Activated naive CD4-positive, alpha-beta T cell (primary cell): ENCODE measurements at places on chromosomes 5 and 9.

- no peak for DNase-seq
Observed at GRCh38 chr9:38362852-38363588, 29.5 kb upstream of the ALDH1B1 start.

DNA sequence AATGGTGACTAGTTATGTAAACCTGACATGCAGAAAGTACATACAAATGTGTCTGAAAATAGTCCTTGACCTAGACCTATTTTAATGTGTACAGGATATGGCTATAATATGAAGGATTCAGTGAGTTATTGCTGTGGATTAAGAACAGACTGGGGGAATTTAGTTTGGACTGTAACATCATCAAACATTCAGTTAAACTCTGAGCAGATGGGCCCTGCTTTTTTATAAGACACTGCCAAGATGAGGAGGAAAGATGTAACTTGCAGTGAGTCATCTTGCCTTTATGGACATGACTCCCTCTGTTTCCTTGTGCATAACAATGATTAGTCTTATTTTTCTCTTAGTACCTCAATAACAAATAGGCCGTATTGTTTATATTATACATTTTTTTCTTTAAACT, 12.2 kb downstream of the PPP3R2 start:
- DNase-seq = no peak

DNA sequence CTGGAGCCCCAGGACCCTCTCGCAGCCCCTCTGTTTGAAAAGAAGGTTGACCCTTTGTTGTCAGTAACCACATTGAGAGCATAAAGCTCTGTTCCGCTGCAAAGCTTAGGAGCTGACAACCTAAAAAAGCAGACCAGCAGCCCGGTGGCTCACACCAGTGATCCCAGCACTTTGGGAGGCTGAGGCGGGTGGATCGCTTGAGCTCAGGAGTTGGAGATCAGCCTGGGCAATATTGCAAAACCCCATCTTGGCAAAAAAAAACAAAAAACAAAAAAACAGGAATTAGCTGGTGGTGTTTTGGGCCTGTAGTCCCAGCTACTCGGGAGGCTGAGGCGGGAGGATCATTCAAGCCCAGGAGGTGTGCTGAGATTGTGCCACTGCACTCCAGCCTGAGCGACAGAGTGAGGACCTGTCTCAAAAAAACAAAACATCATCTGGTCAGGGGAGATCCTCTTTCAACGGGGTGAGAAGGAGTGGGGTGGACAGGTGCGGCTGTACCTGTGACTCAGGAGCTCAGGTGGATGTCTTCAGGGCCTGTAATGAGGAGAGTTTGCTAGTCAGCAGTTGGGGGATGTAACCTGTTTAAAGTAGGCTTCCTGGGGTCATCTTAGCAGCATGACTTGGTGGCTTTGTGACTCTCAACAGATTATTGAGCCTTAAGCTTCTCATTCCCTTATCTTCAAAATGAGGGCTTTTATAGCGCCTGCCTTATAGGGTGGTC, 694 bp upstream of the REEP2 start:
- DNase-seq = no peak

- DNase-seq = no peak
Observed at GRCh38 chr5:55062039-55062779, 38.2 kb downstream of the GZMK start.

- DNase-seq = no peak
Observed at GRCh38 chr5:43357878-43358281, 44.7 kb upstream of the HMGCS1 start.

DNA sequence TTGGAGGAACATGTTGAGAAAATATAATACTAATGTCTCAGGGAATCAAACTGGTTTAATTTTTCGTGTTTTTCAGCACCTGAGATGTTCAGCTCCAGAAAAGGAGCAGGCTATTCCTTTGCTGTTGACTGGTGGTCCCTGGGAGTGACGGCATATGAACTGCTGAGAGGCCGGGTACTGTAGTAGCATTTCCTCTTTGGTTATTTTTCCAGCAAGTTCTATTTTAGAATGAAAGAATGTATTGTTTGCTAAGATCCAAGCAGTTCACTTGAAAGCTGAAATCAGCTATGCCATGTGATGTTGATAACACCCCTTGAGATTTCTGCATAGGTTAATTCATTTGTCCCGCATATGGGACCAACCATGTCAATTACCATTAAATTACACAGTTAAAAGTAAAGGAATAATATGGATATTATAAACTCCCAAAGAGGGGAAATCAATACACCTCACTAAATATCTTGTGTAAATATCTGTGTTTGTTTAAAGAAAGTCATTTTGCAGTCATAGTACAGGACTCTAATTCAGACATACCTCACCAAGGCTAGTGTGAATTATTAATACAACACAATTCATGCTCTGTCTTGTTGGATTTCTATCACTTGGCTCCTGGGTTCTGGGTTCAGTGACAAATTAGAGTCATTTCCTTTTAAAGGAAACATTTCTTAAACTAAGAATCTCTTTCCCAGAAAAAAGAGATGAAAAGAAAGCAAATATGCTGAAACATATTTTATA, 126.8 kb downstream of the STK32A start:
- DNase-seq = no peak

GRCh38 chr5:16866795-16867576, 69.1 kb downstream of the MYO10 start:
- DNase-seq = no peak

DNA sequence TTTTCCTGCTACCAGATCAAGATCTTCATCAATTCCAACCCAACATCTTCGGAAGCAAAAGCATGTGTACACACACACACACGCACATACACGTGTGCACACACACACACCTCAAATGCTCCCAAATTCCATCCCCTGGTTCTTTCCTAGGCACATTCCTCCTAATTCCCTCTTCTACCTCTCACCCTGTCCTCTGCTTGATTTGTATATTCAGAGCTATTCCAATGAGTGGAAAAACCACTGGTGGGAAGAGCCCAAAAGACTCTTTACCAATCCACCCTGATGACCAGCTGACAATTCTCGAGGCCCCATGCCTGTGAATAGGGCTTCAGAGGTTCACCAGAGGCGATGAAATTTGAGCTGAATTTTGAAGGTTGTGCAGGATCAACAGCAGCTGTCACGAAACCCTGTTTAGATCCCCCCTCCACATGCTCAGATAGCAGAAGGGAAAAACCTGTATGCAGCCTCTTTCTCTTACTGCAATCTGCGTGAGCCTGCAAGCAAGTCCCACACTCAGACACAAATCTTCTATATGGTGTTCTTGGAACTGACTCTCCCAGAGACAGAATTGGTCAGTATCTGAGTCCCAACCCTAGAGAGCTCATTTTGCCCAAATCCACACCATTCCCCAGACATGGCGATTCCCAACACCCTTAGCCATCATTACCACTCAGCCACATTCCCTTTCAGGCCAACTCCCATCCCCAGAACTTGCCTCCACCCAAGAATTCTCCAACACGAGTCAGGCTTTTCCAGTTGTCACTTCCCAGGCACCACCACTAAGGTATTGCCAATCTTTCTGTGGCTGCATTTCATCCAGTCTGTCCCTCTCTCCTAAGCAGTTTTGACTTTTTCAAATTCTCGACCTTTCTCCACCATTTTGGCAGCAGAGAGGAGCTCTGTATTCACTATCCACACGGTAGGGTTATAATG, 4.3 kb upstream of the TRIO start:
- DNase-seq = no peak

GRCh38 chr5:22063717-22064116, 789.4 kb downstream of the CDH12 start:
- no peak for DNase-seq

- DNase-seq = no peak
Observed at GRCh38 chr5:118008779-118009178, 979.6 kb downstream of the DTWD2 start.

DNA sequence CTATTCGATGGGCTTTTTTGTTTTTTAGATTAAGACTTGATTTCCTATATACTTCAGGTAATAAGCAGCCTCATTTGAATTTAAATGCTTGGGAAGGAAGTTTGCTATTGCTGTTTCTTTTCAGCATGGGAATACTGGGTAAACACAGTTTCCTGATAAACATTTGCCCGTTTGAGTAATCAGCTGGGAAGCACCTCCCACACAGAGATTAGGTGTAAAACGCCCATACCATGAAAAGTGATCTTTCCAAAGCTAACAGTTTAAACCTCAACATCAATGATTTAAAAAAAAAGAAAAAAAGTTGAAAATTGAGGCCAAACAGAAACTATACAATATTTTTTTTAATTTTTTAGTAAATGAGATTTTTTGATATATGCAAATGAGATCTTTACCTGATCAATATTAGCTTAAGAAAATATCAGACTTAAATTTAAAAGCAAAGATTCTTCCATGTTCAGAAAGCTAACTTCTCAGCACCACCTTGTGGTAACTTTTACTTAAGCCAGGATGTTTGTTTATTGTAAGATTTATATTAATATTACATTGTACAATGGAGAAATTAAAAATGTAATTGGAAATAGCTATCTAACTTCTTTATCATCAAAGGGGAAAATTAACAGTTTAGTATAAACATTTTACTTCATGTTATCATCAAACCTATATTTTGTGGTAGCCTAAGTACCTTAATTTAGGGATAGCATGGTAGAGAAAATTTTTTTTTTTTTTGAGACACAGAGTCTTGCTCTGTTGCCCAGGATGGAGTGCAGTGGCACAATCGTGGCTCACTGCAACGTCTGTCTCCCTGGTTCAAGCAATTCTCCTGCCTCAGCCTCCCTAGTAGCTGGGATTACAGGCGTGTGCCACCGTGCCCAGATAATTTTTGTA, 39.8 kb downstream of the F2RL2 start:
- no peak for DNase-seq
